ENCODE measurements at places on chromosomes 7 and 10.

- DNase-seq: no peak
- H3K4me1 ChIP-seq: no peaks in the 10 kb centered on the region
- no peaks in the 10 kb centered on the region for H3K27me3 ChIP-seq
- H3K27ac ChIP-seq: no peak overlapping the region
- no peak overlapping the region for H3K4me3 ChIP-seq
These were observed 487.2 kb downstream of the ANKRD7 start for GRCh38 chr7:118711688-118712087.

- no peak for DNase-seq
- no peak overlapping the region for H3K4me3 ChIP-seq
- no peak overlapping the region for H3K27ac ChIP-seq
- H3K36me3 ChIP-seq: no peaks in the 10 kb centered on the region
These were observed 80.2 kb upstream of the PPP2R2D start for GRCh38 chr10:131820626-131821025.

GRCh38 chr10:22321156-22321923, 441 bp downstream of the BMI1 start:
- peaks cover 8% of the 10 kb centered on the region for H3K27me3 ChIP-seq
- peaks cover 52% of the 10 kb centered on the region for H3K4me1 ChIP-seq
- peak overlapping the region; percentile 85 for H3K4me3 ChIP-seq
- DNase-seq: peak; percentile 86

DNA sequence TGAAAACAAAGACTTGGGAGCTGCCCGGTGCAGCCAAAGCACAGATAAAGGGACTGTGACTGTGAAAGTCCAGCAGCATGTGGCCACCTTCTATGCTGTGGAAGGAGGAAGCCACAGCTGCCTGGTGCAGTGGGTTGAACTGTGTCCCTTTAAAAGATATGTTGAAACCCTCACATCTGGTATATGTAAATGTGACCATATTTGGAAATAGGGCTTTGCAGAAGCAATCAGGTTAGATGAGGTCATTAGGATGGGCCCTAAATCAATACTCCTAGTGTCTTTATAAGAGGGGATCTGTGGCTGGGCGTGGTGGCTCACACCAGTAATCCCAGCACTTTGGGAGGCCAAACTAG, 136.9 kb downstream of the GLI3 start:
- DNase-seq: no peak
- no peaks in the 10 kb centered on the region for H3K36me3 ChIP-seq
- H3K27ac ChIP-seq: no peak overlapping the region

DNA sequence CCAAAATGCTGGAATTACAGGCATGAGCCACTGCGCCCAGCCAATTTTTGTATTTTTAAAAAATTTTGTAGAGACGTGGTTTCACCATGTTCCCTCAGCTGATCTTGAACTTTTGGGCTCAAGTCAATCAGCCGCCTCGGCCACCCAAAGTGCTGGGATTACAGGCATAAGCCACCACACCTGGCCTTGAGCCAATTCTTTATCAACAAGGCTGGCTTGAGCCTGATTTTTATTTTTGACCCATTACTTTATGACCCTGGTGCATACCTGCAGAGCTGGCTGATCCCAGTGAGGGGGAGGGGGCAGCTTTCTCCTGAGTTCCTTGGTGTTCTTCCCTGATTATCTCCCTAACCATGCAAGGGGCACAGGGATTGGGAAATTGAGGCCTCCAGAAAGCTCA, 15.8 kb upstream of the CPA1 start:
- no peak overlapping the region for H3K27ac ChIP-seq
- no peak for DNase-seq
- H3K36me3 ChIP-seq: no peaks in the 10 kb centered on the region
- no peak overlapping the region for H3K4me3 ChIP-seq
- H3K4me1 ChIP-seq: no peaks in the 10 kb centered on the region

DNA sequence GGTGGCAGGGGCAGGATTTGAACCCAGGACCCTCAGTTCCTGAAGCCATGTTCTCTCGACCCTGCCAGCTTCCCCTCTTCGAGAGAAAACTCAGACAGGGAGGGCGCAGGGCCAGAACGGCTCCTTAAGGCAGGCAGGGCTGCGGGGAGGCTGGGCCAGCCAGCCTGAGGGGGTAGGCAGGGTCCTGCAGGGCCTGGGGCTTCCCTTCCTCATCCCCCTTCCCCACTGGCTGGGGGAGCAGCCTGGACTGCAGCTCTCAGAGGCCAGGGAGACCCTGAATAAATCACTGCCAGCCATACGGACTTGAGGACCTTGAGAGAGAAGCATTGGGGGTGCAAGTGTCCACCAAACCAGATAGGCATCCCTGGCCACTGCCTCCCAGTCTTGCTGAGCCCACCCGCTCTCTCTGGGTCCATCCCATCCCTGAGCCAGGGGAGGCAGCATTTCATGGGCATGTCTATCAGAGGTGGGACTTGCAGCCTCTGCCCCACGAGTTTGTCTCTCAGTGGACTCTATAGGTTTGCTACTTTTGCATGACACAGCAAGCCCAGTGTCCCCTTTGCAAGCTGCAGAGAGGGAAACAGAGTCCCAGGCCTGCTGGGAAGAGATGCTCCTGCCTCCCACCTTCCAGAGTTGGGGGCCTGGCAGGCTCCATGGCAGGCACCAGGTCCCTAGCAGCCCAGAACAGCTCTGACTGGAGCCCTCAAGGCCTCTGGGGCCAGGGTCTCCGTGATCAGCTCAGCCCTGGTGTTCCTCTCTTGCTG, 70.9 kb downstream of the MYL10 start:
- H3K27me3 ChIP-seq: peaks cover 6% of the 10 kb centered on the region
- H3K27ac ChIP-seq: no peak overlapping the region
- no peak overlapping the region for H3K4me3 ChIP-seq
- no peak for DNase-seq
- H3K4me1 ChIP-seq: no peaks in the 10 kb centered on the region

DNA sequence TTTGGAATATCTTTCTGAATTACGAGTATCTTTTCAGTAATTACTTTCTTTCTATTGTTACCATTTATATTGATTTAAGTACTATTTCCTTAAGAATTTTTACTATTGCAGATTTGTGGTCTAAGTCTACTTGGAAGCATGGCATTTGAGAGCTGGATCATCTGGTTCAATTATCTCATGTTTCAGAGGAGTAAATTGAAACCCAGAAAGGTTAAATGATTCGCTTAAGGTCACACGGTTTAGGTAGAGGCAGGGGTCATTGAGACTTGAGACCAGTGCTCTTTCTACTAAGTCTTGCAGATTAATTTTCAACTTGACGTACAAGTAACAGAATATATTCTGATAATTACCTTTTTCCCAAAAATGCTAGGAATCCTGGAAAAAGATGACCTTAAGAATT, 109.2 kb upstream of the GLCCI1 start:
- no peaks in the 10 kb centered on the region for H3K36me3 ChIP-seq
- H3K4me1 ChIP-seq: peaks cover 31% of the 10 kb centered on the region
- H3K4me3 ChIP-seq: no peak overlapping the region

- no peak for DNase-seq
- no peaks in the 10 kb centered on the region for H3K36me3 ChIP-seq
- H3K4me1 ChIP-seq: peaks cover 5% of the 10 kb centered on the region
- no peak overlapping the region for H3K4me3 ChIP-seq
- no peaks in the 10 kb centered on the region for H3K27me3 ChIP-seq
These were observed 137.4 kb downstream of the MGMT start for GRCh38 chr10:129604333-129605032.

DNA sequence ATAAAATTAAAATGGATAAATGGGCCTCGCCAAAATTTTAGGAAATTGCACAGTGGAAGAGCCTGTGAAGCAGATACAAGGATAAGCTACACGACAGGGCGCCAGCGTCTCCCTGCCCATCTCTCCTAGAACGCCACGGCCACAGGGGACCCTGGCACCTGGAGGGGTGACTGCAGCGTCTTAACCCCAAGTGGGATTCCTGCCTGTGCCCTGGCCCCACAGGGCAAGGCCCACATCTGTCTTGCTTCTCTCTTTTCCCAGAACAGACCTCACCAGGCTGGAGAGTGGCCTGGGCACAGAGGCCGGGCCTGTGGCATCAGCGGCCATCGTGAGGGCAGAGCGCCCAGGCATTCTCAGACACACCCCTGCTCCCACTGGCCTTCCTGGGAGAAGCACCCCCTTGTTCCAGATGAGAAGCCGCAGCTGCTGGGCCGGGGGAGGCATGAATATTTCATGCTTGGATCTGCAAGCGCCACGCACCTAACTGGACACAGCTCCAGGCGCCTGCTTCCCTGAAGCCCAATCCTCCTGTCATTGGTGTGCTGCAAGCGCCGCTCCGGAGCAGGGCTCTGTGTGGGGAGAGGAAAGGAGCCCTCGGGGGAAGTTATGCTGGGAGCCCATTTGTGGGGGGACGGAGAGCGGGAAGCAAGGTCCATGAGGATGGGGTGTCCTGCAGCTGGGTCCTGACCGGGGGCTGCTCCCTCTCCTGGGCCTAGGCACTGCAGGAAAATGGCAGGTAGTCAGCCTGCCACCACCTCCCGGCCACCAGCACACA, 153.5 kb downstream of the ELFN1 start:
- peaks cover 17% of the 10 kb centered on the region for H3K4me1 ChIP-seq
- no peaks in the 10 kb centered on the region for H3K36me3 ChIP-seq
- no peaks in the 10 kb centered on the region for H3K27me3 ChIP-seq
- no peak overlapping the region for H3K27ac ChIP-seq
- H3K4me3 ChIP-seq: no peak overlapping the region

DNA sequence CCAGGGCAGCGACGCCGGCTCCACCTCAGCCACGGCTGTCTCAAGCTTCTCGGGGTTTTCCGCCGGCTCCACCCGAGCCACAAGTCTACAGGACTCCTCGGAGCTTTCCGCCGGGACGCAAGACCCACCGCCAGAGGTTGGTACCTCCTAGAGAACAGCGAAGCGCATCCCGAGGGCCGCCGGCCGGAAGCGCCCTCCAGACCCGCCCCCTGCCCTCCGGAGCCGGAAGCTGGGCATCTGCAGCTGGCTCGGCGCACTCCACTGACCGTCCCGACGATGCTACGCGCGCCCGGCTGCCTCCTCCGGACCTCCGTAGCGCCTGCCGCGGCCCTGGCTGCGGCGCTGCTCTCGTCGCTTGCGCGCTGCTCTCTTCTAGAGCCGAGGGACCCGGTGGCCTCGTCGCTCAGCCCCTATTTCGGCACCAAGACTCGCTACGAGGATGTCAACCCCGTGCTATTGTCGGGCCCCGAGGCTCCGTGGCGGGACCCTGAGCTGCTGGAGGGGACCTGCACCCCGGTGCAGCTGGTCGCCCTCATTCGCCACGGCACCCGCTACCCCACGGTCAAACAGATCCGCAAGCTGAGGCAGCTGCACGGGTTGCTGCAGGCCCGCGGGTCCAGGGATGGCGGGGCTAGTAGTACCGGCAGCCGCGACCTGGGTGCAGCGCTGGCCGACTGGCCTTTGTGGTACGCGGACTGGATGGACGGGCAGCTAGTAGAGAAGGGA, at the start of gene MINPP1:
Gene MINPP1 (plus strand): TSS at position 254 of the 726 bp plus-strand sequence. CDS start 23 bp downstream, at position 277.
- peaks cover 4% of the 10 kb centered on the region for H3K27me3 ChIP-seq
- H3K27ac ChIP-seq: peak within 1 kb of the TSS; percentile 64
- no peaks in the 10 kb centered on the region for H3K36me3 ChIP-seq
- peak within 1 kb of the TSS; percentile 54 for H3K4me3 ChIP-seq
- H3K4me1 ChIP-seq: peaks cover 14% of the 10 kb centered on the region

DNA sequence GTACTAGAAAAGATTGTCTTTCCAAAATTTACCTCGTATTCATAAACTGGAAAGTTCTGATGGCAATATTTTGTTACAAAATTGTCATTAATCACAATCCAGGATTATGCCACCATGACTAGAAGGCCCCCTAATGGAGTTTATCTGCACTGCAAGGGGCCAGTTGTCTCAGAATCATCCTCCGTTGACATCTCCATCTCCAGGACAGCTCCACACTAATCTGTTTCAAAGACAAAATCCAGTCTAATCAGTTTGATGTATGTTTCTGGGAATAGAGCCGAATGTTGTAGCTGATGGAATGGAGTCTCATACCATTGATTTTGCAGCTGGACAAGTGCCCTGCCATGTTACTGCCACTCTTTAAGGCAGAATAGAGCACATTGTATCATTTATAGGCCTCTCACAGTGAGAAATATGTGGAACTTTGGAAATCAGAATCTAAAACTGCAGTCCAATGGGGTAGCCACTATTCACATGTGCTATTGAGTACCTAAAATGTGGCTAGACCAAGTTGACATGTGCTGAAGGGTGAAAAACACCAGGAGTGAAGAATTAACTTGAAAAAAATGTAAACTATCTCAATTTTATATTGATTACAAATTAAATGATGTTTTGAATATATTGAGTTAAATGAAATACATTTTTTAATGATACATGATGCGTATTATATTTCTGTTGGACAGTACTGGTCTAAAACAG, 38.3 kb upstream of the TOMM7 start:
- H3K27me3 ChIP-seq: no peaks in the 10 kb centered on the region
- H3K4me3 ChIP-seq: no peak overlapping the region
- H3K36me3 ChIP-seq: no peaks in the 10 kb centered on the region
- no peak overlapping the region for H3K27ac ChIP-seq
- DNase-seq: peak; percentile 39

DNA sequence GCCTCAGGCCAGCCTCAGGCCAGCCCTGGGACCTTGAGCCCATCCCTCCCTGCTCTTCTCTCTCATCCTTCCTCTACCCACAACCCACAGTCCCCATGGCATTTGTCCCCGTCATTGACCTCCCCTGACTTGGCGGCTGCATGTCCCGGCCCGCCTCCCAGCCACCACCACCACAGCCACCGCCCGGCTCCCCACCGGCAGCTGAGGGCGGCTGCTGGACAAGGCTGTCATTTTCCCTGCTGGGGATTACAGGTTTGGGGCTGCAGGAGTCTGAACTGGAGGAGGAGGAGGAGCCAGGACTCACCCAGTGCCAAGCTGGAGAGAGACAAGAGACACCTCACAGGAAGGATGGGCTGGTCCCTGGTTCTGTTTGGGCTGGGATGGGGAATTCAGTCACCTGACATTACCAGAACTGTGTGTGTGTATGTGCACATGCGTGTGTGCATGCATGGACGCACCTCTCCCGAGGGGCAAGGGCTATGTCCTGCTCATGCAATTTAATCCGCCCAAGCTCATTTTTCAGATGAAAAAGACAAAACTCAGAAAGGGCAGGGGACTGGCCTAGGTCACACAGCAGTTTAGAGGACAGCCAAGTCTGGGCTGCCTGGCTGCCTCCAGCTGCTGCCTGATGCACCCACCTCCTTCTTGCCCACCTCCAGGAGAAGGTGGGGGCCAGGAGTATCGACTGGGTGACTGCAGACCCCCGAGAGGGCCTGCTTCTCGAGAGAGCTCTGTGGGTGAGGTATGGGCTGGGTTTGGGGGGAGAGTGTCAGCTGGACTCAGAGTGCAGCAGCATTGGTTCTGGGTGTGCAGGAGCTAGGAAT, 113.1 kb downstream of the ZMIZ1 start:
- DNase-seq: no peak
- no peak overlapping the region for H3K4me3 ChIP-seq
- H3K4me1 ChIP-seq: peaks cover 2% of the 10 kb centered on the region
- peaks cover 8% of the 10 kb centered on the region for H3K27me3 ChIP-seq
- H3K36me3 ChIP-seq: no peaks in the 10 kb centered on the region

DNA sequence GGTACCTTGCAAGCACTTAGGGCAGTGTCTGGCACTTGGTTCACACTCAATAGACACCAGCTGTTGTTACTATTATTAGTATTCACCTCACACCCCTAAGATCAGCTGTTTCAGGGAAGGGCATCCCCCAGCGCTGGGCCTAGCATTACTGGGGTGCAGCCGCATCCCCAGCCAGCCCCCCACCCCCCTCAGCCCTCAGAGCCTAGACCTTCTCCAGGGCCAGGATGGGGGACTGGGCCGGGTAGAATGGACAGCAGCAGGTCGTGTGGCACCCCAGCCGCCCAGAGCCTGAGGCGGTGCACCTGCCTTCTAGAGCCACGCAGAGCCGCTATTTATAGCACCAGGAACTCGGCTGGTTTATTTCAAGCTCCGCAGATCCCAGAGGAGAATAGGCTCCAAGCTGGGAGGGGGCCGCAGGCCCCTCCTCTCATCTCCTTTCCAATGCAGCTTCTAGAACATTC, 60.5 kb downstream of the GTF2IRD1 start:
- no peaks in the 10 kb centered on the region for H3K4me1 ChIP-seq
- H3K27me3 ChIP-seq: no peaks in the 10 kb centered on the region
- H3K4me3 ChIP-seq: no peak overlapping the region
- no peaks in the 10 kb centered on the region for H3K36me3 ChIP-seq
